Bladder microvascular endothelial cell (primary cell): ENCODE measurements at places on chromosomes 3 and 15. TPM values are rescaled to one million over a fixed set of nuclear protein-coding genes. Genes with fewer than 3 reads are reported as not detected.

The RAB6B gene
- total RNA-seq, result 0.32 and 2.1 TPM in 2 replicates

The TNFSF10 gene
- 46.3 and 265 TPM in 2 replicates for total RNA-seq

The AKAP13 gene
- 50.2 and 83.4 TPM in 2 replicates for total RNA-seq

The CHAC1 gene
- 1.6 and 3.5 TPM in 2 replicates for total RNA-seq

The DNASE1L3 gene
- total RNA-seq, result 0.82 and 3.4 TPM in 2 replicates

The MASP1 gene
- total RNA-seq, result 0.19 and 1.6 TPM in 2 replicates

The ACAN gene
- total RNA-seq, result 0.25 and 8.9 TPM in 2 replicates

The PLSCR5 gene
- total RNA-seq, result not detected in 2 replicates

The IQCH gene
- 0.65 and 2.5 TPM in 2 replicates for total RNA-seq

The UACA gene
- total RNA-seq, result 219 and 441 TPM in 2 replicates

The CLDN18 gene
- not detected in 2 replicates for total RNA-seq

The IL17RD gene
- total RNA-seq, result 0.25 and 0.49 TPM in 2 replicates

The ACKR2 gene
- 0.16 and 6.9 TPM in 2 replicates for total RNA-seq

The C3orf49 gene
- total RNA-seq, result not detected in 2 replicates

The CFAP92 gene
- total RNA-seq, result 0.16 and 0.69 TPM in 2 replicates
